NAMALWA (cell line): ENCODE measurements at places on chromosomes 5 and 9.
A peak's percentile ranks its signal among the peaks of the same experiment; 100 is the strongest.

GRCh38 chr5:113219695-113220094 is 215.1 kb downstream of the TSSK1B start:
- no peak for DNase-seq

DNA sequence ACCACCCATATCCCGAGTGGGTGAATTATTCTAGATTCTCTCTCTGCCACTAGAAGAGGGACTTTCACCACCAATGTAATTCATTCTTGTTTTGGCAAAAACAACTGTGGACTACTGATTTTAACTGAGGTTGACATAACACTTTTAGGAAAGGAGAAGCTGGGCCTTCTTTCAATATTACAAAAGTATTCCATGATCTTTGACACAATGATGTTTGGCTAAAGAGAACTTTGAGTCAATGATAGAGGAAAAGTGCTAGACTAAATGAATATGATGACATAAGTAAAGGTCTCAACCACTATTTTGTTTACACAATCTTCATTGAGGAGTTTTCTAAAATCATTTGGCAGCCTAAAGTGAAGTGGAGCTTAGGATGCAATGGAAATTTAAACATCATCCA is 336.9 kb upstream of the PDE4D start:
- no peak for DNase-seq

GRCh38 chr5:148685520-148686134 is 31.3 kb upstream of the HTR4 start:
- no peak for DNase-seq

DNA sequence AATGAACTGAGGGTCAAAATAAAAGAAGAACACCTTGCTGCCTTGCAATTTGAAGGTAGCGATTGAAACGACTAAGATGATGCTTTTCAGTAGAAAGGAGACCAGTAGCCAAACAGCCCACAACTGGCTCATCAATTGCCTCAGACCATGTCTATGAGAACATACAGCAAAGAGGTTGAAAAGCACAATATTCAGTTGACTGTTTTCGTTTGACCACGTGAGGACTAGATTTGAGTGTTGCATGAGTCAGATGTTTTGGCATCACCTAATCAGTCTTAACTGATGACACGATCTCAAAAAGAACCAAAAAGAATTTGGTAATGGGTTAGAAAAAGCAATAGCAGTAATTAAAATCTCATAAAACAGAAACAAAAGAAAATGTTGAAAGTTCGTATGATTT is 82.7 kb upstream of the IL7R start:
- no peak for DNase-seq

DNA sequence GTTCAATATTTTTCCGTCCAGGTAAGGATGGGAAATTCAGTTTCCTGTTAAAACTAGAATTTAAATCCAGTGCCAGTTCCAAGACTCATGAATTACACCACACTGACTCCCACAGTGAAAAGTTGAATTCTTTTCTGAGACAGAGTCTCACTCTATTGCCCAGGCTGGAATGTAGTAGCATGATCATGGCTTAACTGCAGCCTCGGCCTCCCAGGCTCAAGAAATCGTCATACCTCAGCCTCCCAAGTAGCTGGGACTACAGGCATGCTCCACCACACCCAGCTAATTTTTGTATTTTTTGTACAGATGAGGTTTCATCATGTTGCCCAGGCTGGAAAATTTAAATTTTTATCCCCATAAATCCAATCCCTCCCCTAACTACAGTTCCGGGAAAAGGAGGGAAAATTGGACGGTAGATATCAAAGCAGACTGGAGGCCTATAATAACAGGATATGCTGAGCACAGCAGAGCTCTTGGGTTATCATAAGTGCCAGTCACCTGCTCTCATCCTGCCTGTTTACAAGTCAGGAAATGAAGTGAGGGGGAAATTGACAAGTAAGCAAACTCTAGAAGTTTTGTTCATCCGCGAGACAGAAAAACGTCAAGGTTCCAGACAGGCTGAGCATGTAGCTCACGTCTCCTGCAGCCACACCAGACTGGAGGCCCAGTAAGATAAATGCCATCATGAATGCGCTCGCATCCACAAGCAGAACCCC is 105.7 kb downstream of the UGCG start:
- no peak for DNase-seq

- DNase-seq, result no peak
Measured at GRCh38 chr5:120479066-120479465, 15.0 kb downstream of the PRR16 start.

DNA sequence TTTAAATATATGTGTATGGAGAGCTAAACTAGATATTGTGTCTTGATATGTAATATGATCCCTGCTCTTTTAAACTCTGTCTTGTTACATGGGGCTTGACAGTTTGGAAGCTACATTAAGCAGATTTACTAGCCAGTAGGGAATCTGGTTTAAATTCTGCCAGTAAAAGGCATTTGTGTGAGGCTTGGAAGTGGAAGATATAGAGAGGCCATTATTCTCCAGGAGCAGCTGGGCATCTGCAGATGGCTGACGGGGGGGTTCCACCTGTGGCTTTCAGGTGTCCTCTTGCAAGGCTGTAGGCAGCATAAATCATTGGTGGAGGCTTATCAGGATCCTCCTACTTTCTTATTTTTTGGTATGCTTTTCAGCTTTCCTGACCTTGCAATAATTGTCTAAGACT is 179.1 kb upstream of the FBXL7 start:
- no peak for DNase-seq

DNA sequence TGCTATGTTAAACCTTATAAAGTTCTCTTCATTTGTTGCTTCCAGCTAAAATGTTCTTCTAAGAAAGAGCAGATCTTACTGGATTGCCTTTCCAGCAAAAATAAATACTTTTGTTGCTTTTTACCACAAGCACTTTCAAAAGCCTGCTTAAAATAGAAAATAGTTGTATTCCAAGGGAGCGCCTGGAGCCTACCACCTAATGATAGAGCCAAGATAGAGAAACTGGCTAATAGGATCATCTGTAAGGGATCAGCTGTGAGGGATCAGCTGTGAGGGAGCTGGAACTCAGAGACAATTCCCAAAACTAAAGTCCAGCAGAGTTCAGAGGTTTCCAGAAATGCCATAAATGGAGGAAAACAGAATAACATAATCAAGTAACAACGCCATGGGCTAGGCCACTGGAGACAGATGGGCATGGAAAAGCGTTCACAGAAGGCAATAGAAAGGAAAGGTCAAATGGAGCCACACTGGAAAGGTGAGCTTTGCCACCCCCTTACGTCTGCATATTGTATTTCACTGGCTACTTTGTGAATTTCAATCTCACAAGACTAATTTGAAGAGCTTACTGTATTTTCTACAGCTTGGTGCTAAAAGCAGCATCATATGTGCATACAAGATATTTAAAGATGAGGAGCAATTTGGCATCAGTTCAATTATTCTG is 140.6 kb upstream of the TLE4 start:
- peak; percentile 17 for DNase-seq

- DNase-seq, result no peak
Measured at GRCh38 chr9:77965445-77966123, 66.0 kb downstream of the GNAQ start.

- DNase-seq, result peak; percentile 89
Measured at GRCh38 chr5:138408023-138408422, 30.8 kb upstream of the REEP2 start.

DNA sequence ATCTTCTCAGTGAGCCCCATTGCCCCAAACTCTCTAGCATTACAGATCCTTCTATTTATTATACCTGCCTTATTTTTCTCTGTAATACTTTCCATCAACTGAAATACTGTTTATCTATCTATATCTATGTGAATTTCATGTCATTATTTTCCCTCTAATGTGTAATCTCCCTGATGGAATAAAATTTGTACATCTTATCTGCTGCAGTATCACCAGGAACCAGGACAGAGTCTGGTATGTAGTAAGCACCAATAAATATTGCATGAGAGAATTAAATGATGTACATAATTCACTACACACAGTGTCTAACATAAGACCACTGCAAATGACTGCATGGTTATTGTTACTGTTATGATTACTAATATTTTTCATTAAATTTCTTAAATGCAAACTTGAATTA is 759.1 kb downstream of the PRELID2 start:
- no peak for DNase-seq

DNA sequence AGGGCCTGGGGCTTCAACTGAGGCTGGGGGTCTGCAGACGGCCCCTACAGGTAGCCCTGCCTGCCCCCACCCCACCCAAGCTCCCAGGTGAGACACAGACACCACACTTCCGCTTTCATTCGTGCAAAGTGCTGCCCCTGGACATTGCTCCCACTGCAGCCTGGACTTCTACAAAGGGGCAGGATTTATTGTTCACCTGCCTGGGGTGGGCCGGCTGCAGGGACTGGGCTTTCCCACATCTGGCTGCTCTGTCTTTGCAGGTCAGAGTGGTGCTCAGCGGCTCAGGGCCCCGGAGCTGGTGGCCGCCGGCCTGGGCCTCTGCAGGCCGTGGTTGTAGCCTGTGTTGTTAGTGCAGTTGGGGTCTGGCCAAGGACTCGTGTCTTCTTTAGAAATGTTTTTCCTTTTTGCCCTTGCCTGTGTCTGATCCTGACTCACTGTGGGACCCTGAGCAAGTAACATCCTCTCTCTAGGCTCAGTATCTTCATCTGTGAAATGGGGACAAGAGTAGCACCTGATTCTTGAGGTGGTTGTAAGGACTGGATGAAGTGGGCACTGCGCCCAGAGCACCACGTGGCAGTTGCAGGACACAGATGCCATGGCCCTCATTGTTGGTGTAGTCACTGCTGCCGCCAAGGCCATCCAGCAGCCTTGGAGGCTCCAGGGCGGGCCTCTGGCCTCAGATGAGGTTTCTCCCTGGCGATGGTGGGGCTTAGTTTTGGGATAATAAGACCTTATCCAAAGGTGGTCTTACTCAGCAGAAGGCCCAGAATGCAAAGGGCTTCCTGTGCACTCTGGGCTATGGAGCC is 143.9 kb downstream of the CACNA1B start:
- no peak for DNase-seq

DNA sequence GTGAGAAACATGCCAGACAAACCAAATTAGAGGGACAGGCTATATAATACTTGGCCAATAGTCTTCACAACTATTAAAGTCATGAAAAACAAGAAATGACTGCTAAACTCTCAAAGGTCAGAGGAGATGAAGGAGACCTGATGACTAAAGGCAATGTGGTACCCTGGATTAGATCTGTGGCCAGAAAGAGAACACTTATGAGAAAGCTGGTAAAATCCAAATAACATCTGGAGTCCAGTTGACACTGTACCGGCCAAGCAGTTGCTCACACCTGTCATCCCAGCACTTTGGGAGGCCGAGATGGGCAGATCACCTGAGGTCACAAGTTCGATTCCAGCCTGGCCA is 24.4 kb downstream of the ATOX1 start:
- no peak for DNase-seq

DNA sequence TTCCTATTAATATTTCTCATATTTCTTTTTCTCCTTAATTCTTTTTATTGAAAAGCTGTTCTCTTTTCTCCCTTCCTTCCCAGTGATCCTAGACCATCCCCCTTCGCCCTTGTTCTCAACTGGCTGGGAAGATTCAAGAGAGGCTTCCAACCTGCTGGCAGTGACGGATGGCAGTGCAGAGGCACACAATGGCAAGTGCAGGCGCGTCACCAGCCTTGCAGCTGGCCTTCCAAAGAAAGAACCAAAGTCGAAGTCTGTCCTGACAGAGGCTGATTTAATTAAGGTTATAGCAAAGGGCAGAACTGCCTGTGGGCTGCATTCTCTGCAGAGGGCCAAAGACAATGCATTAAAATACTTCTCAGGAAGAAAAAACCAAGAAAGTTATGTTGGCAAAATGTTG is 7.4 kb downstream of the CEMIP2 start:
- no peak for DNase-seq

DNA sequence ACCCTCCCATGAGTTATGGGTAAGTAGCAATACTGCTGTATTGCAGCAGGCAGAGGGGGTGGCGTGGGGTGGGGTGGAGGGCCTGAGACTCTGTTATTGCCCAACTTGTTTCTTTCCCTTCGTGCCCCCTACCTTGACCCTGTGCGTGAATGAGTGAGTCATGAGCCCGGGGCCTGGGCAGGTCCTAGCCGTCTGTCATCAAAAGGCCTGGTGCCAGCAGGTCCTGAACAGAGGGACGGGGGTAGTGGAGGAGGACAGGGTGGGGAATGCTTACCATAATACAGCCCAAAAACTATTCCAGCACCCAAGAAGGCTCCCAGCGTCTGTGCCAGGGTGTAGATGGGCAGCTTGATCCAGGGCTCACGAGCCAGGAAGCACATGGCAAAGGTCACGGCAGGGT is 4.3 kb downstream of the AQP3 start:
- DNase-seq, result no peak

DNA sequence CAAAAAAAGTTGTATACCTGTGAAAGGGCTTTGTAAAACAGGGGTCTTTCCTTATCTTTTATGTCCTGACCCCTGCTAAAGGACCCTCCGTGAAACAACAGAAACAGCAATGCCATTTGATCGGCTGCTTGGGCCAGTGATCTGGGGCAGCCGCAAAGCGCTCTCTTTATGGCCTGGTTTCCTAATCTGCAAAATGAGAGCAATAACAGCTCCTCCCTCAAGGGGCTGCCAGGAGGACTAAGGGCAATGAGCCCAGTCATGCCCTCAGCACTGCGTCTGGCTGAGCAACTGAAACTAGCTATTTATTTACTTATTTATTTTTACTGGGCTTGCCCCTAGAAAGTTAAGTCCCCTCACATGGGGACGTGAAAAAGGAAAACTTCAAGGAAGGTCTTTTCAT is 18.3 kb downstream of the CMBL start:
- DNase-seq, result peak; percentile 30

GRCh38 chr9:90301277-90301653 is 341.4 kb downstream of the DIRAS2 start:
- DNase-seq, result no peak

- DNase-seq, result peak; percentile 9
Measured at GRCh38 chr5:91386120-91386519, 3.0 kb upstream of the ARRDC3 start.

GRCh38 chr5:135600971-135601381 is 22.2 kb upstream of the CXCL14 start:
- no peak for DNase-seq

DNA sequence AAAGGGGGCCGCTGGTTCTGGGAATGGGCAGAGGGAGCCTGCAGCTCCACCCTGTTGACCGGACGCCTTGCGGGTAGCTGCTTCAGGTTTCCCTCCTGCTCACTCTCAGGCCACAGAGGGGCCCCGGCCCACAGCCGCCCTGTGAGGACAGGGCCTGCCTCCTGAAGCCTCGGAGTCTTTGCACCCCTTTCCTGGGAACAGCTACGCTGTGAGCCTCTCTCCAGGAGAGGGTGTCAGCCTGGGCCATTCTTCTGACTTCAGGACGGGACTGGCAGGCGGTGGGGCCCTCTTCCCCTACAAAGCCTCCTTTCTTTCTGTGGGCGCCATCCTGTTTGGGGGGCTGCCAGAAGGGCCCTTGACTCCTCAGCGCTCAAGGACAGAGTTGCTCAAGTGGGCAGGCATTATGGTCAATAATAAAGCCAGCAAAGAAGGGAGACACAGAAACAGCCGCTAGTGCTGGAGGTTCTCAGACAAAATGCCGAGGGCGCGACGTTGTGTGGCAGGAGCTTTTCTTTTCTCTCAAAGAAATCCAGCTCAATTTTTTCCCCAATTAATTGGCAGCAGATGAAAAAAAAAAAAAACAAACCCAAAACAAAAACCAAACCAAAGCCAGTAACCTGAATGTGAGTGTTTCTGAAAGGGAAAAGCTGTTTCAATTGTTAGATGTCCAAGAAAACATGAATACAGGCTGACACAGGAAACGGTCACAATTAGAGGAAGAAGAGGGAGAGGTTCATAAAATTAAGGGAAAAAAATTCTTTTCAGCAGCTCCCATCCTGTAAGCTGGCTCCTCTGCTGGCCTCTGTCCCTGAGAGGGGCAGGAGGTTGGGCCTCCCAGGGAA is 12.8 kb upstream of the SLC25A51 start:
- no peak for DNase-seq

GRCh38 chr5:153831973-153832372 is 206.7 kb downstream of the FAM114A2 start:
- DNase-seq, result peak; percentile 77

- DNase-seq, result no peak
Measured at GRCh38 chr5:97094579-97095317, 47.7 kb downstream of the LIX1 start.
